Activated naive CD4-positive, alpha-beta T cell (primary cell): ENCODE measurements at places on chromosomes 7 and 10.

DNA sequence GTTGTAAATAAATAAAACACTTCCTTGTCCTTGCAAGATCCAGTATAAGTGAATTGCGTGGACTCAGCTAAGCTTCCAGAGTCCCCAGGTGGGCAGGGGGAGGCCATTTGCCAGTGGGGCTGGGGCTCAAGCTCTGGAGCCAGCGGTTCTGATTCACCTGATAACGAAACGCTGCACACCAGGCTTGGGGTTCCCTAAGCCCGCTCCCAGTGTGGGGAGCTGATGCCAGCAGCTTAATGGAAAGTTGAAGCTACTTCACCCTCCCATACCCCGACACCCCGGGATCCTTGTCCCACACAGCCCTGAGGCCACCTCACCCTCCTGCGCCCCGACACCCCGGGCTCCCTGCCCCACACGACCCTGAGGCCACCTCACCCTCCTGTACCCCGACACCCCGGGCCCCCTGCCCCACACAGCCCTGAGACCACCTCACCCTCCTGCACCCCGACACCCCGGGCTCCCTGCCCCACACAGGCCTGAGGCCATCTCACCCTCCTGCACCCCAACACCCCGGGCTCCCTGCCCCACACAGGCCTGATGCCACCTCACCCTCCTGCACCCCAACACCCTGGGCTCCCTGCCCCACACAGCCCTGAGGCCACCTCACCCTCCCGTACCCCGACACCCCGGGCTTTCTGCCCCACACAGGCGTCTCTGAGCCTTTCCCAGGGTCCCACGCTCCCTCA, 30.8 kb downstream of the FKBP6 start:
- no peak for DNase-seq

- DNase-seq: no peak
These were observed 31.5 kb downstream of the MTURN start for GRCh38 chr7:30166155-30166840.

GRCh38 chr10:78657163-78657861, 411.5 kb upstream of the ZMIZ1 start:
- peak; percentile 32 for DNase-seq

GRCh38 chr7:77661816-77662215, 34.4 kb upstream of the RSBN1L start:
- DNase-seq: no peak

DNA sequence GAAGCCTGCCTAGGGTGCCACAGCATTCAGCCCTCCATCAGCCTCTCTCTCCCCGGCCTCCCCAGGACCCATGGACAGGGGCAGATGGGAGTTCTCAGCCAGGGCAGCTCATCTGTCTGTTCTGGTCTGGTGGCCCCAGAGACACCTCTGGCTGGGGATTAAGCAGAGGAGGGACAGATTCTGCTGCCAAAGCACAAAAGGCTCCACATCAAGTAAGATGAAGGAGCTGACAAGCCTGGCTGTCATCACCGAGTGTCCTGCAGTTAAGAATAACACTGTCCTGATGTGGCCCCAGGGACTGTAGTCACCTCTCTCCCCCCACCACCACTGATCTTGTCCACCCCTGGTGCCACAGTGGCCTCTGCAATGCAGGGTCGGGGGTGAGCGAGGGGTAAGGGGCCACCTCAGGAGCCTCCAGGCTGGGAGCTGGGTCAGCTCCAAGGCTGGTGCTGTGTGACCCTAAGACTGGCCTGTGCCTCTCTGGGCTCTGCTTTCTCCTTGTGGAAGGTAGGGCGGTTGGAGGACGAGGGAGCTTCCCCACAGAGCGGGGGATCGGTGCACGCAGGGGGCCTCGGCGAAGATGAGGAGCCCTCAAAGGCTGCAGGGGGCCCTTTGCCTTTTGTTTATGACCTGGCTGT, 18.7 kb downstream of the C10orf105 start:
- DNase-seq: no peak

DNA sequence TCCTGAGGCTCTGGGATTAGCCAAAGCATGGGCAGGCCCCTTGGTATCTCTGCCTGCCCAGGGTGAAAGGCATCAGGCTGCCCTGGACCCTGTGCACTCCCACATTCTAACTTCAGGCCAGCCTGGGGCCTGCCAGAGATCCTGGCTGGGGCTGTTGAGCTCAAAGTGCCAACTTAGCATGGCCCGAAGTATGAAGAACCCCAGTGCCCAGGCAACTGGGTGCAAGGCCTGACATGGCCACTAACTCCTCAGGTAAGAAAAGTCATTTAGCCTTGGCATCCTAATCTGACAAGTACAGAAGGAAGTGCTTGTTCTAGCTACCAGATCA, 43.2 kb downstream of the FAM53B start:
- DNase-seq: no peak

DNA sequence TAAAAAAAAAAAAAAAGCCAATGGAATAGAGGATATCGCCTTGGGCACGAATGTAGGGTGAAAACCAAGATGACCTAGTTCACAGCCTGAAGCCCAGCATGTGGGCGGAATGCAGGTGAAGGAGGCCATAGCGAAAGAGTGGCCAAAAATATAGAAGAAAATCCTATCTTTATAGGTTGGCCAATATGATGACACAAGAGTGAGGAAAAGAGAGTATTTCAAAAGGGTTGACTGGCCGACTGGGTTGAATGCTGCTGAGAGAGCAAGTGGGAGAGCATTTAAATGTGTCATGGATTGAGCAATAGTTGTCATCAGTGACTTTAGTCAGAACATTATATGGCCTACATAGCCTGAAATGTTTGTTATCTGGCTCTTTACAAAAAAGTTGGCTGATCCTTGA, 17.2 kb upstream of the GLI3 start:
- no peak for DNase-seq

- no peak for DNase-seq
These were observed 145.4 kb downstream of the SNX10 start for GRCh38 chr7:26437003-26437532.

GRCh38 chr10:839550-840205, 91.8 kb downstream of the LARP4B start:
- DNase-seq: no peak

DNA sequence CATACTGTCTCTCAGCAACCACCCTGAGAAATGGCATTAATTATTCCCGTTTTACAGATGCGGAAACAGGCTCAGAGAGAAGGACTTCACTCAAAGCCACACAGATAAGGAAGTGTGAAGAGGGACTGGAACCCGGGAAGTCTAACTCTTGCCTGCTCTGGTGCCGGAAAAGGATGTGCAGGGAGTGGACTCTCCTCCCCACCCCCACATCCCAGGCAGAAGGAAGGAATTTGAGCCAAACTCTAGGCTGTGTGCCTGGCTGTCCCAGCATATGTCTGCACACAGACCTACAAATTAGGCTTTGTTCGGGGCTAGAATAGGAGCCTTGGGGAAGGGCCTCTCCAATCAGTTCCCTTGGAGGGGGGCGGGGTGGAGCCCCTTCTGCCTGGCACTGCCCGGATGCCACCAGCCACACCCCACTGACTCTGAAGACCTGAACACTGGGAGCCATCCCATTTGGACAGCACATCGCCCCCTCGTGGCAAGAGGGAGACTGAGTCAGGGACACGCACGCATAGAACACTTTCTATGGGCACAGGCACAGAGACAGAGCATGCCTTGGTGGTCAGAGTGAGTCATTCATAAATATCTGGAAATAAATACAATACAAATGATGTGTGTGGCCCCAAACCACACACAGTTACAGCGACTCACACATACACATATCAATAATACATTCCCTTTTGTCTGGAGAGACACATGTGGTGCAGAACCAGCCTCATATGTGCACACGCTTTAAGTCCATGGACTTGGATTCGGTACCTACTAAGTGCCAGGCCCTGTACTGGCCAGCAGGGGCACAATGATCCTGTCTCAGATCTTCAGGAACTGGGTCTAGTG, 13.1 kb downstream of the LZTS2 start:
- peak; percentile 48 for DNase-seq

GRCh38 chr10:97407211-97407951, 6.2 kb upstream of the RRP12 start:
- peak; percentile 44 for DNase-seq
